ENCODE measurements at places on chromosomes 13 and 19.

DNA sequence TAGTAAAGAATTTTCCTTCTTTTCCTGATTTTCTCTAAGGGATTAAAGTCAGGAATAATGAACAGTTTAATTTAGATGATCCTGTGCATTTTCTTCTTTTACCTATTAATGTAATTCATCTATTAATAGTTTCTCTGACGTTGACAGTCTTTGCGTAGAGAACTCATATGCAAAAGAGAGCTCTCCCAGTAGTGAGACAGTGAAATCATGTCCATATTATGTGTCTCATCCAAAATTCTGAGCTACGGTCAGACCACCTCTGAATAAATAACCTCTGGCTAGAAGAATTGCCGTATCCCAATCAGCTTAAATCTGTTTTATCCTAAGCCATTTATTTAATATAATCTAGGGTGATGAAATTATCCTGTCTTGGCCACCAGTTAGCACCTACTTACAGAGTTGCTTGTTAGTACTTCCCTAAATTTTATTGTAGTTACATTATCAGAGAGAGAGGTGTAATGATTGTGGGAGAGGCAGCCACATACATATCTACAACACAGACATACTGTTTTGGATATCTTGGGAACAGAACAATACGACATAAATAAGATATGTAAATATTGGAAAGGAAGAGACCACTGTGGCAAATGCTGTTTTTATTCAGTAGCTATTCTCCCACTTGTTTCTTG, 30.7 kb downstream of the PDS5B start:
- no peak for DNase-seq

DNA sequence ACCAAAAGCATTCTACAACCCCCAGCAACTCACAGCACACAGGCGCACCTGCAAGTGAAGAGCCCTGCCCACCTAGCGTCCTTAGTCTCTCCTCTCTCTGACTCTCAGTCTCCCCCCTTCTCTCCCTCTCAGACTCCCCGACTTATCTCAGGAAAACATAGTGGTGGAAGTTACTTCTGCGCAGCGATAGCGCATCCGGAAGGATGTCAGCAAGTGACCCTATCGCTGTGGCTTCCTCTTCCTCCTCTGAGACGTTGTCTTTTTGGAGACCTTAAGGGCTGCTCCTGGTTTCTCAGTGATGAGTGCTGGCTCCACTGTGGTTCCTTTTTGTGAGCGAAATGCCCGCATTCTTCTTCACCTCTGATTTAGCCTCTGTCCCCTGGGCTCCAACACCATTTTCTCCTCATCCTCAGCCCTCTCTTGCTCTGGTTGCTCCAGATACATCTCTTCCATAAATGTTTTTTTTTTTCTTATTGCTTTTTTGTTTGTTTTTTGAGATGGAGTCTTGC, 1.4 kb upstream of the YIF1B start:
- DNase-seq = no peak

GRCh38 chr19:35767288-35768081, 7.9 kb upstream of the ARHGAP33 start:
- no peak for DNase-seq

GRCh38 chr13:26300140-26300539, 46.2 kb downstream of the CDK8 start:
- peak; percentile 6 for DNase-seq

DNA sequence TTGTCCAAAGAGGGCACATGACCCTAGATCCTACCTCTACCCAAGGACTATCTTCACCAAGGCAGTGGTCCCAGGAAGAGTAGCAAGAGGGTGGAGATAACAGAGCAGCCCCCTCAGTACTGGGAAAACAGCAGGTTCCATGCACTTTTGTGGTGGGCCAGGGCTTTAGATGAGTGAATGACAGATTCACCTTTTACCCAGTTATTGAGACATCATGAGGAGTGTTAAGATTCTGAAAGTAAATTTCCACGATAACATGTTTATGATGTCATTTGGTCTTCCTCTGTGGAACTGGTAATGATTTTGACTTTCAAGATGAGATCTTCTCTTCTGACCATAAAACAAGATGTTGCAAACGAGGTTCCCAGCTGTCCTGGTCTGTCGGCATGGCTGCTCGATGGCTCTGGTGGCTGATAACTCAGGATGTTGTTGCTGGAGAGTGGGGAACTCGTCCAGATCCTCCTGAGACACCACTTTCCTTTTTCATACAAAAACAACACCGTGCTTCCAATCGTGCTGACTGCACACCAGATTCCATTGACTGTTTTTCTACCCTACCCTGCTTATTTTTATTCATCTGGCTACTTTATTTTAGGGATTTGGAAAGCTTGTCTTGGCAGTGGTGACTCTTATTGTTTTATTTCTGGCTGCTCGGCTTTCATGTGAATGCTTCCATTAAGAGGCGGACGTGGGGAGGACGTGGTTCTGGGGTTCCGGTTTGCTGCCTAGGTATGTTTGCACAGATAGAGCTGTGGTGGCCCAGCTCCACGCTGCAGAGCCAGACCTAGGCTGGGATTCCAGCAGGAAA, 88.5 kb downstream of the LRCH1 start:
- DNase-seq = no peak

- DNase-seq = no peak
These were observed 915 bp upstream of the KCTD12 start for GRCh38 chr13:76887076-76887563.

- DNase-seq = peak; percentile 33
These were observed 5.3 kb downstream of the MISP start for GRCh38 chr19:756236-756635.

GRCh38 chr19:2636897-2637683, 65.4 kb downstream of the GNG7 start:
- DNase-seq = no peak

- no peak for DNase-seq
These were observed 168.6 kb upstream of the RFC3 start for GRCh38 chr13:33649212-33649878.

- no peak for DNase-seq
These were observed 30.7 kb upstream of the IL17D start for GRCh38 chr13:20672772-20673171.

DNA sequence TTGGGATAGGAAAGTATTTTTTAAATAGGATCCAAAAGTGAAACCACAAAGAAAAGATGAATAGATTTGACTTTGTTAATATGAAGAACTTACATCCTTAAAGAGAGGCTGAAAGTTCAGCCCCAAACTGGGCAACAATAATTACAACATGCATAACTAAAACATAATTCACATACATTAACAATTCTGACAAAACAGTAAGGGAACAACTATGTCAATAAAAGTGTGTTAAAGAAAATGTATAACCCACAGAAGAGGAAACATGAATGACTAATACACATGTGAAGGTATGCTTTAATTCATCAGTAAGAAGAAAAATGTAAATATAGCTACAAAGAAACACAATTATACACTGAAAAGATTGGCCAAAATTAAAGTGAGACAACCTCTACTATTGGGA, 1597.6 kb upstream of the MIR17HG start:
- no peak for DNase-seq

GRCh38 chr13:29716493-29716892, 121.0 kb upstream of the SLC7A1 start:
- no peak for DNase-seq

- DNase-seq = peak; percentile 96
These were observed 4.5 kb upstream of the BAX start for GRCh38 chr19:48950159-48950558.

- DNase-seq = no peak
These were observed 6.3 kb upstream of the RPS19 start for GRCh38 chr19:41853768-41854167.

DNA sequence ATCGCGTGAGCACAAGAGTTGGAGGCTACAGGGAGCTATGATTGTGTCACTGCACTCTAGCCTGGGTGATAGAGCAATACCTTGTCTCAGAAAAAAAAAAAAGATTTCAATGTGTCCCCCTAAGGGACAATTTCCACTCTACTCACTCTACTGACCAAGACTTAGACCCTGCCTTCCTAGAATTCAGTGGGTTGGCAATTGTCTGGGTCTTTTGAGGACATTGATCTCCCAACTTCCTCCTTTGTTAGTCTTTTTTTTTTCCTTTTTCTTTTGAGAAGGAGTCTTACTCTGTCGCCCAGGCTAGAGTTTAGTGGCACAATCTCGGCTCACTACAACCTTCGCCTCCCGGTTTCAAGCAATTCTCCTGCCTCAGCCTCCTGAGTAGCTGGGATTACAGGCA, 2.2 kb downstream of the SPTBN4 start:
- DNase-seq = no peak

DNA sequence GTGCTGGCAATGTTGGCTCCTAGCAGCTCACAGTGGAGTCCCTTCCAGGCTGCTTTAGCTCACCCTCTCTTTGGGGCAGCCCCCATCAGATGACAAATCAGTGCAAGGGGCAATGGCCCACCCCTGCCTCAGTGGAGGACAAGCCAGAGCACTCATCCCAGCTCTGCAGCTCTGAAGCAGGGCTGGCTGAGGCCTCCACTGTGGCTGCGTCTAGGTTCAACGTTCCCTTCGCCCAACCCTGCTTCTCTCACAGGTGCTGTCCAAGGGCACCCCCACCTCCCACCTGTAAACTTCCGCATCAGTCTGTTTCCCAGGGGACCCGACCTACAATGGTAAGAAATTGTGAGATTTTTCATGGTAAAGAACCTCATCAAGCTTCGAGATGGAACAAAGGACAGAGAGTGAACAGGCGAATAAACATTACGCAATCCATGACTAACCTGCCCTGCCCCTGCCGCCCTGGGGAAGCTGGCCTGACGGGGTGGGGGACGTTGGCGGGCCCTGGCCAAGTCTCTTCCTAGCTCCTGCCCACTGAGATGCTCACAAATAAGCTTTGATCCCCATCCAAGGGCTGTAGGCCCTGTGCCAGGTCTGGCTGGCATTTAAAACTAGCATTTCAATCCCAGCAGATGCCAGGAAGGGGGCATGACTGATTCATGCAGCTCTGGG, 40.5 kb downstream of the DZIP1 start:
- no peak for DNase-seq

- DNase-seq = no peak
These were observed 3.8 kb downstream of the GARIN5B start for GRCh38 chr19:55358943-55359908.

- no peak for DNase-seq
These were observed 1454.8 kb upstream of the SPRY2 start for GRCh38 chr13:81795710-81796109.

DNA sequence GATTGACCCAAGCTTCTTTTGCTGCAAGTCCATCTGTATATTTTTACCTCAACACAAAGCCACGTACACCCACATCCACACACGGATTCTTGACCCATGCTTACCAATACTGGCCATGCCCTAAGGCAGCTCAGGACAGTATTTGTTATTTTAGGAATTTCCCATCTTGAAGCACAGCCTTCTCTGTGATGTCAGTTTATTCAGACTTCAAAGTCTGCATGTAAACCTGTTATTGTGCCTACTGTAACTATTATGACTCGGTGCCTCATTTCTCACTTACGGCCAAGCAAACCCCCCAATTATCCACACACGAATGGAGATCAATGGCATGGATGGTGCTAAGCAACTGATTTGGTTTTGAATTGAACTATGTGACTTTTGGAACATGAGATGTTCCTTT, 17.5 kb downstream of the CLDN10 start:
- no peak for DNase-seq

- no peak for DNase-seq
These were observed 5.7 kb upstream of the NFIC start for GRCh38 chr19:3360421-3361383.

DNA sequence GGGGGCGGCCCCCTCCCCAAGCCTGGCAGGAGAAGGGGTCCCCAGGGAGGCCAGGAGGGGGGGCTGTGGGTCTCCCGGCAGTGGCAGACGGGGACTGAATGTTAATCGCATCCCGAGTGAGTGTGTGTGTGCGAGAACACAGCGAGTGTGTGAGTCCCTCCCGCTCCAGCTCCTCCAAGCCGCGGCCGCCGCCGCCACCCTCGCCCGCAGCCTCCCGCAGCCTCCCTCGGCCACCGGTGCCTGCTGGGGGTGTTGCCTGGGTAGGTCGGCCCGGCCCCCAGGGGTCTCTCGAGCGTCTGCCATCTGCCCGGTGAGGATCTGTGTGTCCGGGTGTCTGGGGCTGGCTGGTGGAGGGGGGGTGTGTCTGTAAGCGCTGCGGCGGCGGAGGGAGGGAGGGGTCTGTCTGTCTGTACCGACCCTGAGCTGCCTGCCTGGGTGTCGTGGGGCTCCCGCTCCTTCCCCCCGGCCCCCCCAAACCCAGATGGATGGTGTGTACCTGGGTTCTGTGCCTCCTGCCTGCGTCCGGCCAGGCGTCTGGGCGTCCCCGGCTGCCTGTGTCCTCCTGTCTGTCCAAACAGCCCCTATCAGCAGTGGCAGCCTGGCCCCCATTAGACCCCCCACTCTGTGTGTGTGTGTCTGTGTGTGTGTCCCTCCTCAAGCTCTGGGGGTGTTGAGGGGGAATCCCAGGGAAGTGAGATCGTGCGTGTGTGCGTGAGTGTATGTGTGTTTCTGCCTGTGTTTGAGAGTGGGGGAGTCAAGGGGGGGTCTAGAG, at the start of gene GRIN2D:
TSS of gene GRIN2D (plus strand) at position 110 of the 772 bp plus-strand sequence. CDS start 4,725 bp downstream, outside the sequence.
- DNase-seq = no peak

DNA sequence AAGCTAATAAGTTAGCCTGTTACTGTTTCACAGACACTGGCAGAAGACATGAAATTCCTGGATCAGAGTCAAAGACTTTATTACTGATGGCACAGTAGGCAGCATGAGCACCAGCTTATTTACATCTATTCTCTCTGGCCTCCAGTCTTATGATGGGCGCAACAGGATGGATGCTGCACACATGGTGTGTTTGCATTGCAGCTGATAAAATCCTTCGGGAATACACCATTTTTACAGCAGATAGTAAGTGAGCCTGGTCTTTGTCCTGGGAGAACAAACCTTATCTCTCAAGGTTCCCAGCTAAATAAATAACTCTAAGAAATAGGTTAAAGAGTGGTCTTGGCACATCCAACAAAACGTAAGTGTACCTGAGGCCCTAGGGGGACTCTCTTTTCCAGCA, 16.0 kb downstream of the EPSTI1 start:
- no peak for DNase-seq

All from kidney capillary endothelial cell (primary cell).